ENCODE measurements at places on chromosomes 3 and 15. TPM values are rescaled to one million over a fixed set of nuclear protein-coding genes. Genes with fewer than 3 reads are reported as not detected.

Gene SCAMP2
- total RNA-seq = 101 TPM

Gene TLR9
- not detected for total RNA-seq

Gene REC114
- total RNA-seq = not detected

Gene STRIT1
- total RNA-seq = not detected

Gene PROS1
- total RNA-seq = 1.4 TPM

Gene CPN2
- total RNA-seq = not detected

- H3K36me3 ChIP-seq = no peaks in the 10 kb centered on the region
- no peak overlapping the region for H3K27ac ChIP-seq
- no peaks in the 10 kb centered on the region for H3K27me3 ChIP-seq
- no peak for DNase-seq
- no peaks in the 10 kb centered on the region for H3K4me1 ChIP-seq
- H3K4me3 ChIP-seq = no peak overlapping the region
These were observed 287.5 kb downstream of the MAGI1 start for GRCh38 chr3:65751123-65751700.

- H3K4me3 ChIP-seq = peak overlapping the region; percentile 95
- no peaks in the 10 kb centered on the region for H3K27me3 ChIP-seq
- H3K36me3 ChIP-seq = peaks cover 9% of the 10 kb centered on the region
- H3K4me1 ChIP-seq = peaks cover 18% of the 10 kb centered on the region
These were observed 676 bp downstream of the TCF12 start for GRCh38 chr15:56919031-56919608.

- H3K27ac ChIP-seq = no peak overlapping the region
- H3K36me3 ChIP-seq = no peaks in the 10 kb centered on the region
- peaks cover 11% of the 10 kb centered on the region for H3K4me1 ChIP-seq
- H3K27me3 ChIP-seq = no peaks in the 10 kb centered on the region
These were observed 3.5 kb downstream of the B3GALNT1 start for GRCh38 chr3:161101609-161102008.

GRCh38 chr3:171401432-171401831, 58.8 kb downstream of the TNIK start:
- no peak for DNase-seq
- H3K4me3 ChIP-seq = no peak overlapping the region
- H3K27ac ChIP-seq = no peak overlapping the region
- H3K4me1 ChIP-seq = no peaks in the 10 kb centered on the region

DNA sequence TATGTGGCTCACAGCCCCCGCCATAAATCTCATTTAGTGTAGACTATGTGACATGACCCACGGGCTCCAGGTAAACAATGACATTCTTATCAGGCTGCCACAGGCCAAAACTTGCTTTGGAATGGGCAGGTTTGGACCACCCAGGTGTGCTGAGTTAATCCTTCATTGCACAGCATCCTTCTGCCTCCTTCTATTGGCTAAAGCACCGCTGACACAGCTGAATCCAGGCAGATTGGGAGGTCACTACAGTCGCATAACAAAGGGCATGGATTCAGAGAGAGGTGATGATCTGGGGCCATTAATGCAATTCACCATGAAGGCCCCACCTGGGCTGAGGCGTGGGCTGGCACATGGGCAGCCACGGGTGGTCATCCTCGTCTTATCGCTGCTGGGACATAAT, 47.8 kb upstream of the GALNT15 start:
- no peak for DNase-seq
- no peaks in the 10 kb centered on the region for H3K27me3 ChIP-seq
- no peaks in the 10 kb centered on the region for H3K36me3 ChIP-seq
- no peak overlapping the region for H3K27ac ChIP-seq
- no peaks in the 10 kb centered on the region for H3K4me1 ChIP-seq
- H3K4me3 ChIP-seq = no peak overlapping the region

DNA sequence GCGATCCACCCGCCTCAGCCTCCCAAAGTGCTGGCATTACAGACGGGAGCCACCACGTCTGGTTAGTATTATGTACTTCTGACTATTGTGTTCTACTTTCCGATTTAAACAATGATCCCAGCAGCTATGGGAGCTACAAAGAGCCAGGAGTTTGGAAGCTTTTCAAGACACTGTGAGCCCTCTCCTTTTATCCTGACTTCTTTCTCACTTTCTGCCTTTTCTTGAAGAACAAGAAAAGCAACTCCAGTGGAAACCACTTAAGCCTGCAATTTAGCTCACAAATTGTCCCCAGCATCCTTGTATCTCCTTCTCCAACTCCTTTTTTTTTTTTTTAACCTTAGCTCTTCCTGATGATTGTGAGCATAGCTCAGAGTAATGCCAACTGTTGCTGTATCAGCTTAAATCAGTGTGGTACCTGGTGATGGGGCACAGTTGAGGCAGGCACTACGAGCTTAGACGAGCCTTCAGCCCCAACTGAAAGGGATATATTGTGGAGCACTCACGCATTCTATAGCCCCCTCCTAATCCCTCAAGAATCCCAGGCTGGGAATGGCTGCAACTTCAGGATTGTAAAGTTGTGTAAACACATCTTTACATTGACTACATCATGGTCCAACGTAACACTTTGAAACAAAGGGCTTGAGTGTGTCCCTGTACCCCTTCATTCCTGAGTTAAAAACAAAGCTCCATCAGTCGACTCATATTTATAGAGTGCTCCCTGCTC, 677.0 kb downstream of the FHIT start:
- H3K4me1 ChIP-seq = no peaks in the 10 kb centered on the region
- no peak overlapping the region for H3K27ac ChIP-seq
- no peaks in the 10 kb centered on the region for H3K27me3 ChIP-seq
- H3K36me3 ChIP-seq = no peaks in the 10 kb centered on the region

DNA sequence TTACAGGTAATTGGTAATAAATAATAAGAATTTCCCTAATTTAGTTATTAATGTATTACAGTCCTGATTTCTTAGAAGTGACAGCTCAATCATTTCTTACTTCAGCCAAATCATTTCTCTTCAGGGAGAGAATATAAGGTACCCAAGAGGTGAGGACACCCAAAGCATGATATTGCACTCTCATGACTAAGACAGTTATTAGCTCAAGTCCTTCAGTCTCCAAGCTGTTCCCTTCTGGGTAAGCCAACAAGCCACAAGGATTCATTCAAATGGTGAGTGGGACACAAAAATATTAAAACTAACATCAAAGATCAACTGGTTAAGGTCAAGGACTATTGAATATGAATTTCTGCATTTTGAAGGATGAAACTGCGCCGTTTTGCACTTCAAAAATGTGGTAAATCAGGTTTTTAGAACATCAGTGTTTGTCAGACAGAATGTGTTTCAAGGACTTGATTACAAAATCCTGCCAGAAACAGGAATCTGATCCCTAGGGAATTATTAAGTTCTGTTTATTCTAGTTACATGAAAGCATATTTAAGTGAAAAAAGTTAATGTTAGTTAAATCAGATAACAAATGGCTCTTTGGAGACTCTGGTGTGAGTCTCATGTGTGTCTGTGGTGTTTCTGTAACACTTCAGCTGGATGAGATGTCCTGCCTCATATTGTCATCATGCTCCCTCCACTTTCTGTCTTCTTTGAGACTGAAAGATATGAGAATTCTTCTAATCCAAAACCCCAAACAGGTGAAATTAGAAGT, 101.7 kb upstream of the COL8A1 start:
- DNase-seq = no peak
- H3K27me3 ChIP-seq = no peaks in the 10 kb centered on the region
- no peak overlapping the region for H3K27ac ChIP-seq
- H3K4me3 ChIP-seq = no peak overlapping the region
- no peaks in the 10 kb centered on the region for H3K4me1 ChIP-seq

GRCh38 chr3:184489268-184489841, 72.2 kb upstream of the EPHB3 start:
- H3K27ac ChIP-seq = no peak overlapping the region
- peaks cover 8% of the 10 kb centered on the region for H3K4me1 ChIP-seq
- no peaks in the 10 kb centered on the region for H3K36me3 ChIP-seq
- DNase-seq = no peak

- no peak overlapping the region for H3K4me3 ChIP-seq
- no peaks in the 10 kb centered on the region for H3K36me3 ChIP-seq
- peaks cover 6% of the 10 kb centered on the region for H3K27me3 ChIP-seq
- no peaks in the 10 kb centered on the region for H3K4me1 ChIP-seq
These were observed 1.2 kb upstream of the MME start for GRCh38 chr3:155078711-155079467.

GRCh38 chr15:67746022-67746421, 79.3 kb upstream of the SKOR1 start:
- H3K4me3 ChIP-seq = no peak overlapping the region
- no peaks in the 10 kb centered on the region for H3K36me3 ChIP-seq
- no peak overlapping the region for H3K27ac ChIP-seq
- H3K27me3 ChIP-seq = no peaks in the 10 kb centered on the region
- no peaks in the 10 kb centered on the region for H3K4me1 ChIP-seq

DNA sequence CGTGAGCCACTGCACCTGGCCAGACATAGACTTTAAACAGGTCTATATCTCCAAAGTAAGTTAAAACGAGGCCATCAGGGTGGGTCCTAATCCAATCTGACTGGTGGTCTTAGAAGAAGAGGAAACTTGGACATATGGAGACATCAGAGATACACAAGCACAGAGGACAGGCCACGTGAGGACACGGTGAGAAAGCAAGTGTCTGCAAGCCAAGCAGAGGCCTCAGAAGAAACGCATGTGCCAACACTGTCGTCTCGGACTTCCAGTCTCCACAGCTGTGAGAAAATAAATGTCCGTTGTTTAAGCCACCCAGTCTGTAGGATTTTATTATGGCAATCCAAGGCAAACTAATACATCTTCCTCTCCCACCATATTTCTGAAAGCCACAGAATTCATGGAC, 43.9 kb downstream of the MRPL46 start:
- no peaks in the 10 kb centered on the region for H3K36me3 ChIP-seq
- H3K27ac ChIP-seq = no peak overlapping the region
- H3K27me3 ChIP-seq = no peaks in the 10 kb centered on the region
- H3K4me1 ChIP-seq = no peaks in the 10 kb centered on the region
- no peak for DNase-seq

GRCh38 chr3:72678867-72679266, 169.4 kb downstream of the SHQ1 start:
- H3K4me1 ChIP-seq = no peaks in the 10 kb centered on the region
- H3K36me3 ChIP-seq = no peaks in the 10 kb centered on the region

GRCh38 chr15:96330064-96330449, 443 bp upstream of the NR2F2 start:
- H3K36me3 ChIP-seq = no peaks in the 10 kb centered on the region
- H3K27ac ChIP-seq = no peak overlapping the region
- no peak overlapping the region for H3K4me3 ChIP-seq
- peaks cover 33% of the 10 kb centered on the region for H3K4me1 ChIP-seq

DNA sequence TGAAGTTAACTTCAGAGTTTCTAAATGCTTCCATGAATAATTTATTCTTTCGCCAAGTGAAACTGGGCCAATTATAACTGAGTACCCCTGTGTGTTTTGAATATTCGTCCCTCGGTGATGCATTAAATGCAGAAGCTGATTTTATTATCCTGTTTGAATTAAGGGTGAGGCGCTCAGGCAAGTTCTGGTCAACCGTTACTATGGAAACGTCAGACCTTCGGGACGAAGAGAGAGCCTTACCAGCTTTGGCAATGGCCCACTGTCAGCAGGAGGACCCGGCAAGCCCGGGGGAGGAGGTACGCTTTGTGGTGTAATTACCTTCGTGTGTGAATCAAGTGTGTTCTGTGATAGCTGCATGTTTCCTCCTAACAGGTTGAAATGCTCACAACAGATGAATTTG, 239.8 kb downstream of the ITPR1 start:
- H3K4me3 ChIP-seq = no peak overlapping the region
- H3K4me1 ChIP-seq = peaks cover 17% of the 10 kb centered on the region
- H3K27ac ChIP-seq = no peak overlapping the region
- H3K36me3 ChIP-seq = peaks cover 5% of the 10 kb centered on the region

- H3K36me3 ChIP-seq = no peaks in the 10 kb centered on the region
- no peak overlapping the region for H3K4me3 ChIP-seq
- H3K27ac ChIP-seq = no peak overlapping the region
- DNase-seq = no peak
- no peaks in the 10 kb centered on the region for H3K4me1 ChIP-seq
These were observed 223.0 kb downstream of the NSUN3 start for GRCh38 chr3:94285872-94286271.

DNA sequence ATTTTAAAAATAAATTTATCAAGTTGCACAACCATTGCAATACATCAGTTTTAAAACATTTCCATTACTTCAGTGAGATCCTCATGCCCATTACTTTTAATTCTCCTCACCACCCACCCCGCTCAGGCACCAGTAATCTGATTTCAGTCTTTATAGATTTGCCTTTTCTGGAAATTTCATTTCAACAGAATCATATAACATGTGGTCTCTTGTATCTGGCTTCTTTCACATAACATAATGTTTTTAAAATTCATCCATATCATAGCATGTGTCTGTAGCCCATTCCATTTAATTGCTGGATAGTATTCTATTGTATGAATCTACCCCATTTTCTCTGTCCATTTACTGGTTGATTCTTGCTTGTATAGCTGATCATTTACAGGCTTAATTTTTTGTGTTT, 110.3 kb upstream of the TMEM108 start:
- H3K36me3 ChIP-seq = no peaks in the 10 kb centered on the region
- H3K4me1 ChIP-seq = no peaks in the 10 kb centered on the region
- no peak for DNase-seq
- H3K27me3 ChIP-seq = no peaks in the 10 kb centered on the region

DNA sequence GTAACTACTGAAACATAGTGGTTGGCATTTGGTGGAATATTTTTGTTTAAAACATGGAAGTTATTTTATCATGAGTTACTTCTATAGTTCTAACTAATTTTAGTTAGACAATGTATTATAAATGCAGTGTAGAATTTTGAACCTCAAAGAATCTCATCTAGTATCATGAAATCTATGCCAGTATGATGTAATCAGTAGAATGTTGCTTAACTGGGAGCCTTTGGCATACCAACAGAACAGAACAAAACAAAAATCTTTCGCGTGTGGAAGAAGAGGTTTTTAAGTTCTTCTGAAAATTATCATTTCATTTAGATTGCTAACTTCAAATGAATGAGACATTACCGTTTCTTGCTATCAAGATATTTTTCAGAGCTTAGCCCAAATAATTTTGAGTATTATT, 98.4 kb upstream of the LRRFIP2 start:
- no peak overlapping the region for H3K4me3 ChIP-seq
- no peak overlapping the region for H3K27ac ChIP-seq
- no peaks in the 10 kb centered on the region for H3K4me1 ChIP-seq
- H3K27me3 ChIP-seq = no peaks in the 10 kb centered on the region
- H3K36me3 ChIP-seq = peaks cover 8% of the 10 kb centered on the region
